ENCODE measurements at places on chromosomes 4 and X.

- no peak for DNase-seq
Measured at GRCh38 chr4:945274-946102, 13.2 kb downstream of the TMEM175 start.

DNA sequence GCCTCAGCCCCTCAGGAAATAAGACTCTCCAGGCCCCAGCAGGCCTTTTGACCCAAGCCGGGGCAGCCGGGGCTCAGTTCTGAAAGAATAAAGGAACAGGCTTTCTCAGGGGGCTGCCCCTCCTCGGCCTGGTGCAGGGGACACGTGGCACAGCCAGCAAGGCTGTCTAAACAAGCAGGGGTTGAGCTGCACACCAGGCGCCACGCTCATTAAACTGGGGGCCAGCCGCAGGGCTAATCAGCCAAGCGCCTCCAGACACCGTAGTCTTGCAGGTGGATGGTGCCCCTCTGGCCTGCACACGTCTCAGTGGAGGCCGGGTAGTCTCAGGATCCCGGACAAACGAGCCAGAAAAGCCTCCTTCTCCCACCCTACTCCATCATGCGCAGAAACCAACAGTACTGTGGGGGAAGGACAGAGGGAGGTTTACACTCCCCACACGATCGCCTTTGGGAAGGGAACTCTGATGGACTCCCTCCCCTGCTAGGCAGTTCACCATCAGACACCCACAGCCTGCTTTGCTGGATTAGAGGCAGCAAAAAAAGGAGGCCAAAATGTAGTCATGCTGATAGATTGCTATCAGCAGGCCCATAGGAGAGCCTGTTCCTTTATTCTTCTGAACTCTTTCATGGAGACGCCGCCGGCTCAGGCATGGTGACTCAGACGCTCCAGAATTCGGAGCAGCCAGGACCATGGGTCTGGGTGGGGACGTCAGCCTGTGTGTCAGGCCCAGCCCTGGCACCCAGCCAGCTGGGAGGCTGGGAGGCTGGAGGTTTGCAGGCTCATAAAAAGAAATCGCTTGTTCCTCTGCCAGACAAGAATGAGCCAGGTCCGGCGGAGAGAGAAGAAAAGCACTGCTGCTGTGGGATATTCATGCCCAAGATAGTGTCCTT, 342.4 kb downstream of the BCOR start:
- DNase-seq, result peak; percentile 80

DNA sequence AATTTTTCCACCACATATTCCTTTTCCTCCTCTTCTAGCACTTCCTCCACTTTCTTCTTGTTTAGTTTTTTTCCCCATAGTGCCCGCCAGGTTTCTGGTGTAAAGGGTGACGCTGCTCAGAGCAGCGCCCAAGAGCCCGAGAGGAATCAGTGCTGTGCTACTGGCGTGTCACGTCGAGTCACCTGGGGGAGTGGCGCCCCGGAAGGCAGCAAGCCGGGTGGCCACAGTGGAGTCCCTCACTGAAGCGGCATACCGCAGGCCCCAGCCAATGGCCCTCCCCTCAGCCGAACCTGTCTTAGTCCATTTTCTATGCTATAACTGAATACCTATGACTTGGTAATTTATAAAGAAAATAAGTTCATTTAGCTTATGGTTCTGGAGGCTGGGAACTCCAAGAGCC, 51.5 kb downstream of the SPIN4 start:
- DNase-seq, result no peak

GRCh38 chr4:66653937-66654336, 891.4 kb downstream of the CENPC start:
- no peak for DNase-seq

- no peak for DNase-seq
Measured at GRCh38 chr4:20158195-20158594, 93.5 kb upstream of the SLIT2 start.

- no peak for DNase-seq
Measured at GRCh38 chr4:7198440-7199128, 6.2 kb downstream of the SORCS2 start.

DNA sequence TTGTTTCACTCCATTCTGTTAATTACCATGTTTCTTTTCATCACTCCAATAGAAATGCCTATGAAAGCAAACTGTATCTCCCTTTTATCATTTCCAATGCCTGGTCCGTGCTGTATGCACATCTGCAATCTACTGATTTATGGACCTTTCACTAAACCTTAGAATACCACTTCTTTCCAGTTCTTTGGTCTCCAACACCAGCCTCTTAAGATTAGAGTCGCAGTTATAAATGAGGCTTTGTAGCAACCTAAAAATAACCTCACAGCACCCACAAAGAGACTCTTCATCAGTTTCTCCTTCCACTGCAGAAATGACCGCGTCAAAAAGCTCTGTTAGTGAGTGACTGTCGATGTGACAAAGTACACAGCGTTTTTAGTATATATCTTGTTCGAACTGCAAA, 282.6 kb downstream of the ADGRA3 start:
- no peak for DNase-seq

- DNase-seq, result peak; percentile 79
Measured at GRCh38 chrX:136759968-136760367, 20.8 kb downstream of the ARHGEF6 start.

DNA sequence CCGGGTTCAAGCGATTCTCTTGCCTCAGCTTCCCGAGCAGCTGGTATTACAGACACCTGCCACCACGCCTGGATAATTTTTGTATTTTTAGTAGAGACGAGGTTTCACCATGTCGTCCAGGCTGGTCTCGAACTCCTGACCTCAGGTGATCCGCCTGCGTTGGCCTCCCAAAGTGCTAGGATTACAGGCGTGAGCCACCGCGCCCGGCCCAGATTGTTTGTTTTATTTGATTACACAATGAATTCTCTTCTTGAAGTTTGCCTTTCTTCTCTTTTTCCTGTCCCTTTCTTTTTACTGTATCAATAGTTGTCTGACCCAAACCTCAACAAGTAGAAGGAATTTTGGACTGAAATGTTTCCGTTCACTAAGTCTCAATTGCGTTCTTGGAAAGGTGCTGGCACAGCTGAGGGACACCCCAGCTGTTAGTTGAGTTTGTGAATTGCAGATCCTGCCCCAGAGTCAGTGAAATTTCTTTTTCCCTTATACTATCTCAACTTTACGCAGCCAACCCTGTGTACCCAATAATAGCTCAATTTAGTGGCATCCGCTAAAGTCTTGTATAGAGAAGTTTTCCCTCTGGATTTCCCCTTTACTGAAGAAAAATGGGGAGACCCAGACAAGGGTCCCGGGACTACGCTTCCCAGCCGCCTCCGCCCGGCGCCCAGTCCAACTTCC, 639 bp upstream of the MTM1 start:
- DNase-seq, result no peak

DNA sequence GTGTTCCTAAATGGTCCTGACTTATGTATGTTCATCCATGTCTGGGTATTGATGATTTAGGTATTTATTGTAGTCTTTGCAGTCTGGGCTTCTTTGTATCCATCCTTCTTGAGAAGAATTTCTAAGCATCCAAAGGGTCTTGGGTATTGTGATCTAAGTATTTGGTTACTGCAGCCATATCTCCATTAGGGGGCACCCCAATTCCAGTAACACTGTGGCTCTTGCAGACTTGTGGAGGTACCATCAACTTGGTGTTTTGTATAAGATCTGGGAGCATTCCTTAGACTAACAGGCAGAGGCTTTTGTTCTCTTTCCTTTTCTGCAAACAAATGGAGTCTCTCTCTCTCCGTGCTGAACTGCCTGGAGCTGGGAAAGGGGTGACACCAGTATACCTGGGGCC, 113.7 kb upstream of the NEXMIF start:
- DNase-seq, result no peak

DNA sequence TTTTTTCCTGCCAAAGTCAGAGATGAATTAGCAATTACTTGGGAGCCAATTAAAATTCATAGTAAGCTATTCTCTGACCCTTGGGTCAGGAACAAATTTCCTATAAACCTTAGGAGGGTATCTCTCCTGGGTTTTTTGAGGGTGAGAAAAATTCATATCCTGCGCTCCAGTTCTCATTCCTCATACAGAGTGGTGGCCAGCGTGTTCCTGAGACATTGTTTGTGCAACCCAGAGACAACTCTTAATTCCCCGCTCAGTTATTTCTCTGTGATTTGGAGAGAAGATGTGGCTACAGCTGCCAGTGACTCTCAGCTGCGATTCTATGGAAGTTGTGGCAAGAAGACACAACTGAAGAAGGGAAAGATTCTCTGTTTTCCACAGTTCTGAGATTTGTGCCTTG, 37.9 kb upstream of the CBR4 start:
- DNase-seq, result no peak

- DNase-seq, result no peak
Measured at GRCh38 chrX:57918750-57919436, 8.6 kb upstream of the ZXDA start.

DNA sequence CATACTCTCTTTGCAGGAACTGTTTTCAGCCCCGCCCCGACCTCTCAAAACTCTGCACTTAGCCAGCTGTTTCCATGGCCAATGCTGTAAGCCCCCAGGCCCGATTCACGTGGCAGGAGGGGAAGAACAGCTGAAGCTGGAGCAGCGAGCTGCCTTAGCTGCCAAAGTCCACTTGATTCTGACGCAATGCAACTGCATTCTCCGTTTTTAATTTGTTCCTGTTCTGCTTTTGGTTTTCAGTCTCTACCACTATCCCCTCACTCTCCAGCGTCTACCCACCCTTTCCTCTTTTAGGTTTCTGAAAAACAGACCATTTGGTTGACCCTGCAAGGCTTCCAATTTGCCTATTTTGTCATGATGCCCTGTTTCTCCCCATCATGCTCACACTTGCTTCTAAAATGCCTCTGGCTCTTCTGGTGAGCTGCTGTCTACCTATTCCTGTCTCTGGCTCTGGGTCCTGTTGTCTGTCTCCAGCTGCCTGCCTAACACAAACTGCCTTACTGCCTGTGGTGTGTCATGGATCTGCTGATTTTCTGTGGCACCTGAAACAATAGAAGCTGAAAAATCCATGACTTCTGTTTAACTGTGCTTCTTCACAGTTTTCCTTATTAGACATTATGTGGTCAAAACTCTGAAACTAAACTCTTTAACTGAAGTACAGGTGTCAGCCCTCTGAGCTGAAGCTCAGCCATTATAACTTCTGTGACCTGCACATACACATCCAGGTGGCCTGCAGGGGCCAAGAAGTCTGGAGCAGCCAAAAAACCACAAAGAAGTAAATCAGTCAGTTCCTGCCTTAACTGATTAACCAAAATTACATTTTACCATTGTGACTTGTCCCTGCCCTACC, 160.5 kb upstream of the AGTR2 start:
- peak; percentile 87 for DNase-seq

- no peak for DNase-seq
Measured at GRCh38 chrX:140822861-140823260, 113.3 kb downstream of the LINC00632 start.

DNA sequence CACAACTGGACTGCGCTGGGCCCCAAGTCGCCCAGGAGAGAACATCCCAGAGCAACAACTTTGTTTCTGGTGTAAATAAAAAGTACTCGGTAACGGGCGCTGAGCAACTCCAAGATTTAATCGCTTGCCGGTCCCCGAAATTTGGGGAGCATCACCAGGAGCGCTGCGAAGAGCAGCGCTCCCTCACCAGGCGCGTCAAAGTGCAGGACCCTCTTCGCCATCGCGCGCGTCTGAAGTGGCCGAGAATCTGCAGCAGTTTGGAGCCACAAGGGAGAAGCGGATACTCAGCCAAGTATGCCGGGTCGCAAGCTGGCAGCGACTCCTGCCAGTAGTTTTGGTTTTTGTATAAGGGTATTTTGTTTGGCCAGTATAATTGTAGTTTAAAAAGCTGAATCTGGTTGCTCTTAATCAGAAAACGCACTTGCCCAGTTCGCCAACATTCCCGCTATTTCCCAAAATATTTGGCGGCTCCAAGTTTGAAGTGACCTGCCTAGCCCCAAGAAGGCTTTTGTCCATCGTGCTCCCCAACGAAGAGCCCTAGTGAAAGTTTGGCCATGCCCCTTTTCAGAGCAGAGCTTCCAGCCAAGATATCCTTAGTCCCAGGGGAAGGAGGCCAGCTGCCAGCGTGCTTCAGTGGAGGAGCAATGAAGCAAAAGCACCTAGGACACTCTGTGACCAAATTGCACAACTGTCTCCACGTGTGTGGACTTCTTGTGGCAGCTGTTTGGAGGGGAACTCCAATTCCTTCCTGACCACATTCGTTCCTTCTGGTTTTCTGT, 557 bp upstream of the KDR start:
- DNase-seq, result no peak

DNA sequence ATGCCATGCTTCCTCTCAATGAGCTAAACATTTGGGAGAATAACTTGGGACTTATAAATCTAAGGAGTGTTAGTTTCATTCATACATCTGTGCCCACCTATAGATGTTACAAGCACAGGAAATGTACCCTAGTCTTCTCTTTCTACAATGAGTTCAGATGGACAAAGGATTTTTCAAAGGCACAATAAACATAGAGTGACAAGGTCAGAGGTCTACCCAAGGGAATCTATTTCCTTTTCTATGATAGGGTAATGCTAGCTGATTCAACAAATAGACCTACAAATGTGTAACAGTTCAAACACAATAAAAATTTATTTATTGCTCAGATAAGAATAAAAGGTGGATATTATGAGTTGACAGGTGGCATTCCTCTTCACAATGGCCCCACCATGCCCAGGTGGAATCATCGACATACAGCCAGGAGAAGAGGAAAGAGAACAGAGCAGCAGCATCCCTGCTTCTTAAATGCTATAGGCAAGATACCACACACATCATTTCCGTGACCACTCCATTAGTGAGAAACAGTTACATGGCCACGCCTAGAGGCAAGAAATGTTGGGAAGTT, 421.8 kb downstream of the HNRNPD start:
- DNase-seq, result no peak

DNA sequence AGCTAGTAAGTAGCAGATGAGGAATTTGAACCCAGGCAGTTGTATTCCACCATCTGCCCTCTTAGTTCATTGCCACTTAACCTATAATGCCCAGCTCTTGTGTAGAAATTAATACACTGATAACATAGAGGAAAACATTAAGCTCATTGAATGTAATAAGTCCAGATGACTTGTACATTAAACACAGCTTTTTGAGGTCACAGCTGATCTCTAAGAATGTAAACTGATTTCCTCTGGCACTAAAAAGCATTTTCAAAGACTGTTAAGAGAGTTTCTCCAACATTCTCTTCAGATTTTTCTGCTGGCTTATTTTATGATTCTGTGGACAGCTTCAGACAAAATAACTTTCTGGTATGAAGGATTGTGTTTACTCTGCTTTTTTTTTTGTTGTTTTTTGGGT, 42.7 kb downstream of the HPRT1 start:
- no peak for DNase-seq

- DNase-seq, result no peak
Measured at GRCh38 chr4:59314637-59315036, 1885.5 kb upstream of the ADGRL3 start.

GRCh38 chr4:126262665-126263064, 947.9 kb downstream of the FAT4 start:
- no peak for DNase-seq

DNA sequence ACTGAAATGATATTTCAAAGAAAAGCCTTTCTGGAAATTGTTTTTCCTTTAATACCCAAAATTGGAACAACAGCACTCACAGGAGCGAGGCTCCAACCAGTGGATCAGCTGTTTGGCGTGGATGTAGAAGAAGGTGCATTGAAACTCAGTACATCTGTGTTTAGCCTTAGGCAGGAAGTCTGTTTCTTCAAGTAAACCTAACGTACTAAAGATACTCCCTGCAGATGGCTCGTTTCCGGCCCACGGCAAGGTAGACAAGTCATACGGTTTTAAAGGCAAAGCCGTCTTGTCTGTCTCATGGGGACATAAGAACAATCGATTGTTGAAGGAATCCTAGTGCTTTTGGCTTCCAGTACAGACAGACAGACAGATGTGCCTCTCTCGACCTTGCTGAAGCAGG, 50.0 kb upstream of the CLCN4 start:
- DNase-seq, result no peak

Measured in MV-4-11 (cell line).